EL (cell line): ENCODE measurements at places on chromosomes 13 and 19.

GRCh38 chr19:31252441-31252840 is 96.8 kb downstream of the TSHZ3 start:
- DNase-seq, result no peak

DNA sequence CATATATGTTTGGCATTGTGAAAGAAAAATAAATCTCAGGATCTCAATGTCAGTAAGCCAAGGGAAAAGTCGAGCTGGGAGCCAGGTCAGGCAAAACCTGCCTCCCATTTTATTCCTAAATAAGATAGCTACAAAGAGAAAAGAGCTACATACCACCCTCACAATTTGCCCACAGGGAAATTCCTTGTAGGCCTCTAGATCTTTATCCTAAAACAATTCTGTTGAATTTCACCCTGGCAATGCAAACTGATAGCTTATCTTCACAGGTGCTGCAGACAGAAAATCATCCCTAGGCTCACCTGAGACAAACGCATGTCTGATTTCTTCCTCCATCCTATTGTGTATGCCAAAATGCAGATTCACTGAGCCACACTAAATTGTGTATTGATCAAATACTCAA is 2587.1 kb downstream of the PCDH9 start:
- DNase-seq, result no peak

DNA sequence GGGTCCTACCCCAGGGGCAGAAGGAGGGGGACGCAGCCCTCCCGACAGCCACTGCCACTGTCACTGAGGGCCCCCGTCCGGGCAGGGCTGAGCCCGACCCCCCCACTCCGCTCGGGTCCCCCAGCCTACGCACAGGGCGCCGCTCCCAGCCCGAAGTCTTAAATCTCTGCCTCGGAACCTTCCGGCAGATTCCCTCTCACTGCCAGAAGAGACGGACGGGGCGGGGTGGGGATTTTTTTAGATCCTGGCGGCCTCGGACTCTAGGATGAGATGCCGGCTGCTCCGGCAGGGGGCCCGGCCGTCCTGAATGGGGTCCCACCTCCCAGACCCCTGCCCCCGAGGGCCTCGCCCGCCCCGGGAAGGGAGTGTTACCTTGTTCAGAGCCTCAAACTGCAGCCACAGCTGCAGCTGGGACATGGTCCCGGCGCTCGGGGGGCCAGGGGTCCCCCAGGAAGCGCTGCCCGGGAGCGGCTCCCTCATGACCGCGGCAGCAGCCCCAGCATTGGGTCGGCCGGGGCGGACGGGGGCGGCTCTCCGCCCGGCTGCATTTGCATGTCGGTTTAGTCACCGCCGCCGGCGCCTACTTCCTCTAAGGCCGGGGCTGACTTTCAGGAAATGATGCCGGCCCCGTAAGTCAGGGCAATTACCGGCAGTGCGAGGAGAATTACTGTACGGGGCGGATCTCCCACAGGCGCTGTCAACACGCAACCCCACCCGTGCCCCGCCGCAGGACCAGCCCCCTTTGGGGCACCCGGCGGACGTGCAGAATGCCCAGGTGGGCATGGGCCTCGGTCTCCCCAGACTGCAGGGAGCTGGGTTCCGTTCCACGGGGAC is 28.1 kb downstream of the GPX4 start:
- DNase-seq, result peak; percentile 89

GRCh38 chr13:30892966-30893365 is 13.1 kb upstream of the MEDAG start:
- DNase-seq, result peak; percentile 31

GRCh38 chr13:60412909-60413616 is 16.0 kb downstream of the TDRD3 start:
- no peak for DNase-seq

- no peak for DNase-seq
Measured at GRCh38 chr13:110773480-110773879, 60.0 kb downstream of the ING1 start.

- peak; percentile 44 for DNase-seq
Measured at GRCh38 chr13:46288570-46289259, 77.0 kb downstream of the LRRC63 start.

DNA sequence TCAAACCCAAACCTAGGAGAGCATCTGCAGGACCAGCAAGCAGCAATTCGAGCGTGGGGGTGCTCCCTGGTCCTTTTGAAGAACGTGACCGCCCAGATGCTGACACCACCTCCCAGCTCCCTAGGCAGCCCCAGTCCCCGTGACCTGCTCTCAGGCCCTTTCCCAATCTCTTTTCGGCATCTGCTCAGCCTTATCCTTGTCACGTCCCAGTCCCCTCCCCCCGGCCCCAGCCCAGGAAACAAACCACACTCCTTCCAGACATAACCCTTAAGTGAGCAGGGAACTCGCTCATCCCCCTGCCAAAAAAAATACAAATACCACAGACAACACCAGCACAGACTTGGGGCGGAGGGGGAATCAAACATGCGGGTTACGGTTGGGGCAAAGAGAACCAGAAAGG is 3.3 kb downstream of the MLLT1 start:
- DNase-seq, result peak; percentile 79

DNA sequence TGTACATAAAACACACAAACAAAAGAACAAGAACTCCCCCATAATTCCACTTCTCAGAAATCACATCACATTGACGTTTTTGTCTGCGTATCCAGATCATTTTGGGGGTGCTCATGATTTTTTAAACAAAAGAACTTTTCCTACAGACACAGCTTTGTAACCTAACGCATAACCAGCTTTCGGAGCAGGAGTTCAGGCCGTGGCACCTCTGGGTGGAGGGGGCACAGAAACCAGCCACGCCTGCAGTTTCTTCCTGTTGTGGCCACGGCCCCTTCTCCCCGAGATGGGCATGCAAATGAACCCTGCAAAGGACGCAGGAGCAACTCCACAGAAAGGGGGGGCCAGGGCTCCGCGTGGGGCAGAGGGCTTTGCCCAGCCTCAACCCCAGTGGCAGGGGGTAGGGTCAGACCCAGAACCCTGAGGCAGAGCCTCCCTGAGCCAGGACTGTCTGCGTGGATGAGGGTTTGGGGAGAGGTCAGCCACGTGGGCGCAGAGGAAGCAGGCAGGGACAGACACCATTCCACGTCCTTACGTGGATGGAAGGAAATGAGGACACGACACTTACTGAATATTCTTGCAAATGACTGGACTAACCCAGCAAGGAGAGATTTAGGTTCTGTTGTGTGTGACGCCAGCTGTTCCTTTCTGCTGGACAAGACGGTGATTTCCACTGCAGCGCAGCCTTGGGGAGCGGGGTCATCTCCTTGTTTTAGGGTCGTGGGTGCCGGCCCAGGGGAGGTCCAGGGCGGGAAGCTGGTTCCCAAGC is 64.4 kb downstream of the RASA3 start:
- DNase-seq, result no peak
